ENCODE measurements at places on chromosomes 2 and 18. TPM values are rescaled to one million over a fixed set of nuclear protein-coding genes. Genes with fewer than 3 reads are reported as not detected.
A peak's percentile ranks its signal among the peaks of the same experiment; 100 is the strongest.

Gene SNRNP27
- total RNA-seq = 33.3 TPM

DNA sequence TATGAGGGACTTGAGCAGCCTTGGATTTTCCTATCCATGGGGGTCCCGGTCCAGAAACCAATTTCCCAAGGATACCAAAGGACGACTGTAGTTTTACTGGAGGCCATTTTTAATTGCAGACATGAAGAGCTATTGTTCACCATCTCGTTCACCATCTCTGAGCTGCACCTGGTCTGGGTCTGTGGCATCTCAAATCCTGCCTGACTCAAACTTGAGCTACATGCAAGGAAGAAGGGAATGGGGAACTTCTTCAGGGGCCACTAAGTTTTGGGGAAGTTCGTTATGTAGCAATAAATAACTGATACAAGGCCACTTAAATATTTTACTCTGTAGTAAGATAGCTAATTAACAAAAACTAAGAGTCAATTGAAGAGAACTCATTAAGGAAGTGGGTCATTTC lies 2.1 kb upstream of the SMCHD1 start:
- no peak overlapping the region for H3K4me3 ChIP-seq
- no peak for DNase-seq
- H3K4me1 ChIP-seq = peaks cover 2% of the 10 kb centered on the region
- no peaks in the 10 kb centered on the region for H3K27me3 ChIP-seq
- no peaks in the 10 kb centered on the region for H3K36me3 ChIP-seq

DNA sequence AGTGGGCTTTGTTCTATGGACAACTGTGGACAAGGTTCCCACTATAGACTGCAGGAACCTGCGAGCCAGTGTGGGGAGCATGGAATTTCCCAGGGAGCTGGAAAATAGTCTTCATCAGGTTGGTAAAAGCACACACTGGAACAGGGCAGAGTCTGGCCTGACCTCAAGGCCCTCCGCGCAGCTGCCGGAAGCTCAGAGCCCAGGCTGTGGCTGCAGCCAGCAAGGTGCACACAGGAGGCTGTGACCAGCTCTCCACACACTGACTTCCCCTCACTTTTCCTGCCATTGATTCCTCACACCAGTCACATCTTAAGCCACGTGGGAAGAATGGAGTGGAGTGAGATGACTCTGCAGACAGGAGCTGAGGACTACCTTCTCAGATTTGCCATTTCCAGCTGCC lies 19.1 kb downstream of the MAL start:
- H3K27me3 ChIP-seq = no peaks in the 10 kb centered on the region
- H3K27ac ChIP-seq = no peak overlapping the region
- no peak for DNase-seq
- no peaks in the 10 kb centered on the region for H3K36me3 ChIP-seq
- H3K4me3 ChIP-seq = no peak overlapping the region
- H3K4me1 ChIP-seq = no peaks in the 10 kb centered on the region

DNA sequence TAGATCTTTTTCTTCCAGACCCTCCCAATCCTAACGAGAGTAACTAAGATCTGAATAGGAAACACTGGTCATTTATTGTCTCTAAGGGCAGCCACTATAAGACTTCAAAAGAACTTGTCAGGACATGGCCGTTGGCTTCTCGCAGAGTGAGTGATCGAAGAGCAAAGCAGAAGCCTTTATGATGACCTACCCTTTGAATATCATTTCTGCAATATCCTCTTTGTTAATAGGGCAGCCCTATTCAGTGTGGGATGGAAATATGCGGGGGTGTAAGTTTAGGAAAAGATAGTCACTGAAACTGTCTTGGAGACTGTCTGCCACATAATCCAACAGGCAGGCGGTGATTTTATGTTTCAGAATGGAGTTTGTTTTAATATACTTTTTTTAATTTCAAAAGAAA lies 70.9 kb downstream of the FBXO36 start:
- no peaks in the 10 kb centered on the region for H3K4me1 ChIP-seq
- no peaks in the 10 kb centered on the region for H3K36me3 ChIP-seq
- H3K27me3 ChIP-seq = no peaks in the 10 kb centered on the region
- H3K4me3 ChIP-seq = no peak overlapping the region

- H3K36me3 ChIP-seq = no peaks in the 10 kb centered on the region
- H3K4me3 ChIP-seq = no peak overlapping the region
- DNase-seq = no peak
- no peaks in the 10 kb centered on the region for H3K27me3 ChIP-seq
- no peak overlapping the region for H3K27ac ChIP-seq
- H3K4me1 ChIP-seq = peaks cover 6% of the 10 kb centered on the region
Measured at GRCh38 chr2:120556911-120557310, 178.8 kb upstream of the GLI2 start.

Gene OSBPL6
- 1.6 TPM for total RNA-seq

GRCh38 chr2:7022492-7023385 lies 105.5 kb downstream of the RNF144A start:
- no peaks in the 10 kb centered on the region for H3K27me3 ChIP-seq
- no peak overlapping the region for H3K4me3 ChIP-seq
- DNase-seq = no peak
- H3K36me3 ChIP-seq = no peaks in the 10 kb centered on the region
- peak overlapping the region; percentile 58 for H3K27ac ChIP-seq
- H3K4me1 ChIP-seq = peaks cover 11% of the 10 kb centered on the region

- H3K27ac ChIP-seq = no peak overlapping the region
- H3K4me1 ChIP-seq = no peaks in the 10 kb centered on the region
- no peaks in the 10 kb centered on the region for H3K36me3 ChIP-seq
- H3K27me3 ChIP-seq = no peaks in the 10 kb centered on the region
Measured at GRCh38 chr2:106156305-106157296, 37.5 kb downstream of the UXS1 start.

GRCh38 chr2:173407646-173408045 lies 53.0 kb downstream of the CDCA7 start:
- no peak for DNase-seq
- no peaks in the 10 kb centered on the region for H3K27me3 ChIP-seq
- no peak overlapping the region for H3K27ac ChIP-seq
- no peaks in the 10 kb centered on the region for H3K36me3 ChIP-seq
- H3K4me1 ChIP-seq = no peaks in the 10 kb centered on the region
- no peak overlapping the region for H3K4me3 ChIP-seq

Gene ESPNL
- 0.11 TPM for total RNA-seq

Gene MC5R
- not detected for total RNA-seq

DNA sequence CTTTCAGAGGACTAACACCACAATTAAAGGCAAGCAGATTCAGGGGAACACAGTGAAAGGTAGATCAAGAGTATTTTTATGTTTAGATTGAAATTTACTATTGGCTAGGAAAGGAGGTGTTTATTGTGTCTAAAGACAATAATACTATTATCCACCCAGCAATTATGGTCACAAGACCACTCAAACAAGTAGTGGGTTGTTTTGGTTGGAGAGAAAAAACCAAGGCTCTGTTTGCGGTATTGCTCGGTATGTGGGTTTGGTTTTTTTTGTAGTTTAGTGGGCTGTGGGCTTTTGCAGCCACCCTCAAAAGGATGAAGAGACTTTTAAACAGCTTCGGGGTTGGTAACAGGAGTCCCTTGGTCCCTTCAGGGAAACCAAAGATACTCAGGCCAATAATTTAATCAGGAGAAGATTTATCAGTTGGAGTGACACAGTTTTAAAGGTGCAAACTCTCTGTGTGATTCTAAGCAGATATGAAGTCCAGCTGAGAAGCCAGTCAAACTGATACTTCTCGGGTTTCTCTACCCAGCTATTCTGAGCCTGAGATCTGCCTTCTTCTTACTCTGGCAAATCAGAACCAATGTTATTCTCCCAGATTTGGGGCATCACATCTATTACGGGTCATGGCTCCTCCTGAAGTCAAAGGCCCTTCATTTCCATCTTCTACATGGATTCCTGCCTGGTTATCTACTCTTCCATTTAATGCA lies 55.3 kb downstream of the DCC start:
- no peaks in the 10 kb centered on the region for H3K4me1 ChIP-seq
- H3K4me3 ChIP-seq = no peak overlapping the region

Gene PRSS56
- total RNA-seq = not detected

All from ovary (tissue), 10 donors.